Aortic smooth muscle cell (primary cell): ENCODE measurements at places on chromosomes 2 and 18. TPM values are rescaled to one million over a fixed set of nuclear protein-coding genes. Genes with fewer than 3 reads are reported as not detected.

Gene C1GALT1C1L
- total RNA-seq = 0.31 and 0.66 TPM in 2 replicates

Gene EN1
- not detected in 2 replicates for total RNA-seq

Gene FTCDNL1
- 0.37 and 0.53 TPM in 2 replicates for total RNA-seq

Gene ZNF514
- 10.4 and 11.4 TPM in 2 replicates for total RNA-seq

Gene BCS1L
- total RNA-seq = 26.2 and 41.6 TPM in 2 replicates

Gene CHAC2
- 2.2 and 3.4 TPM in 2 replicates for total RNA-seq

Gene KIAA2012
- total RNA-seq = under 0.01 TPM in 1 of 2 replicates, not detected in the other

Gene LYG1
- 0.26 TPM in 1 of 2 replicates, not detected in the other for total RNA-seq

Gene EFR3B
- total RNA-seq = 1.4 and 3.3 TPM in 2 replicates

Gene RGPD3
- 0.12 and 0.13 TPM in 2 replicates for total RNA-seq

Gene SNORC
- 0.66 and 0.93 TPM in 2 replicates for total RNA-seq

Gene ZNF892
- 2.2 and 3.0 TPM in 2 replicates for total RNA-seq

Gene ST6GAL2
- not detected in 2 replicates for total RNA-seq

Gene COL4A4
- total RNA-seq = 22.1 and 33.4 TPM in 2 replicates
